Effector CD8-positive, alpha-beta T cell (primary cell): ENCODE measurements at places on chromosomes 16 and 17.

- no peak for DNase-seq
Measured at GRCh38 chr17:19369846-19370492, 7.4 kb upstream of the B9D1 start.

GRCh38 chr16:66510298-66510697 is 39.6 kb downstream of the TK2 start:
- no peak for DNase-seq

DNA sequence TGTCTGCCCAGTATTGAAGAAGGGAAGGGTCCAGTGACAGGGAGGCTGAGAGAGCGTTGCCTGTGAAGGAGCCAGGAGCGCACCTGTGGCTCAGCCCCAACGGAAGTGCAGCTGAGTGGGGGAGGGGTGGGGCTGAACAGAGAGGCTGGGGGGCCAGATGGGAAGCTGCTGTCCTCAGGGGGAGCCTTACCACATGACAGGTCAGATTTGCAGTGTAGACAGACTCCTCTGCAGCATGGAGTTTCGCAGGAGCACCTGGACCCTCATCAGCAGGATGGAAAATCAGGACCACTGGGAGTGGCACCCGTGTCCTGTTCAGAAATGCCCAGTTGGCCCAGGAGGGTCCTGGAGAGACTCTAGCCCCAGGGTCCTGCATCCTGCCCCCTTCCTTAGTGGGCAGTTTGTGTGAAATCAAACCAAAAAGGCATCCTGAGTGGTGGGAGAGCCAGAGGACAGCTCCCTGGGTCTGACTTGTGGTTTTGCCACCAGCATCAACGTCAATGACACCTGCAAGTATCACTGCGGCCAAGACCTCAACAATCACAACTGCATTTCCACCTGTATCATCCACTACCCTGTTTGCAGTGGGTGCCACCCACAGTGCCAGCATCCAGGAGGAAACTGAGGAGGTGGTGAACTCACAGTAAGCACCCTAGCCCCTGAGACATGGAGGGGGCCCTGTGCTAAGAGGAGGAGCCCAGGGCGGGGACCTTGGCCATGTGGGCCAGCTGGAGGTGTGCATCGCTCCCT is 7.8 kb downstream of the CD300A start:
- no peak for DNase-seq

- DNase-seq = no peak
Measured at GRCh38 chr17:40309031-40309948, at the start of gene RARA. Gene RARA (plus strand): TSS chr17:40309180. CDS start chr17:40331219, 22,039 bp downstream.

DNA sequence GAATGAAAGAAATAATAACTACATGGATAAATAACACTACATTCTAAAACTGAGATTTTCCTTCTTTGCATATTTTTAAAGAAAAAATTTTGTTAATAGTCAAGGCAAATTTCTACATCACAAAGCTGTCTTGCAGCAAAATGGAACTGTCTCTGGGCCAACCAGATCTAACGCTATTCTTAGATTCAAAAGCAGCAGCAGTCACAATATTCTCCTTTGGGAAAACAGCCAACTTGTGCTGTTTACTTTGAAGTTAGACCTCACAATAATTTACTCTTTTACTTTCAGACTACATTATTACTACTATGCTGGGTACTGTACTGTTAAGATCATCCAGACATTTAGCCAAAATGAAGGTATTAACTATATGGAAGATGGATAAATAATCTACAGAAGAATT is 189.1 kb downstream of the CEP112 start:
- no peak for DNase-seq

DNA sequence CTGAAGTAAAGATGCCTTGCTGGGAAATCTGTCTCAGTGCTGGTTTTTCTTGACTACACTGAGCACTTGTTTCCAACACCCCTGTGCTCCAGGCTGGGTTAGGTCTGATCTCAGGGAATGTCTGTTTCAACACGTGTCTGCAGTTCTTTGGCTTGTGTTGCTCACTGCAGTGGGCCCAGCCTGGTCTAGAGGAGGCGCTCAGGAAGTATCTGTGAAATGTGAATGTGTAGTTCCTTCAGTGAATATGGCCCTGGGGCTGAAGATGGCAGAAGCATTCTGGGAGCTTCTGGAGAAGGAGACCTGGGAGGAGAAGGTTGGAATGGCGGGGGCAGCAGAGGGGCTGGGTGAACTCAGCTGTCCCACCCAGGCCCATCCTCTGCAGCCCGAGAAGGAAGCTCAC is 8.1 kb upstream of the YPEL3 start:
- DNase-seq = no peak

DNA sequence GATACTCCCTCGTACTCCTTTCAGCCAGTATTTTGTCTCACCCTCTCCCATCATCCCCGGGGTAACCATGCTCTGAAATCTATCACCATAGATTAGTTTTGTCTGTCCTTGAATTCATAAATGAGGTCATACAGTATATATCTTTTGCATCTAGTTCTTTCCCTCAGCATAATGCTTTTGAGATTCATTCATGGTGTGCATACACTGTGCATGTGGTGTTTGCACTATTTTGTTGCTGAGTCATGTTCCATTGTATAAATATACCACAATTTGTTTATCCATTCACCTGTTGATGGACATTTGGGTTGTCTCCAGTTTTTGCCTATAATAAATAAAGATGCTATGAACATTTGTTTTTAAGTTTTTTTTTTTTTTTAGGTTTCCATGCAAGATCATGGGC is 34.2 kb upstream of the NLRP1 start:
- no peak for DNase-seq

- DNase-seq = peak; percentile 23
Measured at GRCh38 chr17:7560172-7561027, 1.3 kb upstream of the SENP3 start.

DNA sequence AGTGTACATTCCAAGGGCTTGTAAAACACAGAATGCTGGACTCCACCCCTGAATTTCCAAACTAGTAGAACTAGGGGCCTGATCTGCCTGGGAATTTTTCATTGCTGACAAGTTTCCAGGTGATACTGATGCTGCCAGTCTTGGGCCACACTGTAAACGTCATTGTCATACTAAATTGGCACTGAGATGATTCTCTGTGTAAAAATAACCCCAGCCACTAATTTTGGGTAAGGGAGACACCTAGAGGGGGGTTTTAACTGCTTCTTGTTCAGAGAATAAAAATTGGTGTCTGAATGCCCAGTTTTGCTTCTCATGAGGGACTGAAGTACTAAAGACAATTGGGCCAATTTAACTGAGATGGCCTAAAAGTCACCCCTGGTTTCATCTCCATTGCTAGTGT is 5.0 kb upstream of the CDH13 start:
- no peak for DNase-seq

DNA sequence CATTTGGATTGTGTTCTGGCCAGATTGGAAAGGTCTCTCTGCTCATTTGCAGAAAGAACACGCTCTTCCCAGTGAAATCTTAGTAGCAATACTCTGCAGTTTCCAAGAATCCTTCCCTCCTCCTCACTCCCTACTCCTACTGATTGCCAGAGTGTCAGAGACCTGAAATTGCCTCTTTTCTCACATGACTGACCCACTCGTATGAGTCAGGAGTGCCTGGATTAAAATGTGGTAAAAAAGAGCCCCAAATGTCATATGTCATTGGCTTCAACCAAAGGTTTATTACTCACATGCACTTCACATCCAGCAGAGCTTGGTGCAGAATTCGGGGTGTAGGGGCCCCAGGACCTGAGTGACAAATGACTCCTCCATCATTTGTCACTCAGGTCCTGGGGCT is 39.7 kb upstream of the IRX3 start:
- no peak for DNase-seq

GRCh38 chr16:49622084-49622390 is 233.9 kb downstream of the ZNF423 start:
- no peak for DNase-seq

GRCh38 chr17:67531291-67531690 is 154.2 kb downstream of the PITPNC1 start:
- DNase-seq = no peak

DNA sequence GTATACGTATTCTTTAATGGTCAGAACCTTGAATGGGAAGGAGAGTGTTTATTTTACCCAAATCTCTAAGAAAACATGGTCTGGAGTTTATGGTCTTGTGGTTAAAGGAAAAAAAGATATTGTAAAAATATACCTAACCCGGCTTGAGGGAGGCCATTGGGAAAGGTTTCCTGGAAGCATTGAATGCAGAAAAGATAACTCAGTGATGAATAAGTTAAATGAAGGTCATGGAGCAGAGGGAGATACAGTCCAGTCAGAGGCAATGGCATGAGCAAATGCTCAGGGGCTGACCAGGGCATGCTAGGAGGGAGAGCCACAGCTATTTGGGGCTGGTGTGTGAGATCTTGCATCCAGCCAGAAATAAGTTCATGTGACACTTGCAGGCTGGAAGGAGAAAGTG is 430.4 kb upstream of the CDH5 start:
- no peak for DNase-seq

DNA sequence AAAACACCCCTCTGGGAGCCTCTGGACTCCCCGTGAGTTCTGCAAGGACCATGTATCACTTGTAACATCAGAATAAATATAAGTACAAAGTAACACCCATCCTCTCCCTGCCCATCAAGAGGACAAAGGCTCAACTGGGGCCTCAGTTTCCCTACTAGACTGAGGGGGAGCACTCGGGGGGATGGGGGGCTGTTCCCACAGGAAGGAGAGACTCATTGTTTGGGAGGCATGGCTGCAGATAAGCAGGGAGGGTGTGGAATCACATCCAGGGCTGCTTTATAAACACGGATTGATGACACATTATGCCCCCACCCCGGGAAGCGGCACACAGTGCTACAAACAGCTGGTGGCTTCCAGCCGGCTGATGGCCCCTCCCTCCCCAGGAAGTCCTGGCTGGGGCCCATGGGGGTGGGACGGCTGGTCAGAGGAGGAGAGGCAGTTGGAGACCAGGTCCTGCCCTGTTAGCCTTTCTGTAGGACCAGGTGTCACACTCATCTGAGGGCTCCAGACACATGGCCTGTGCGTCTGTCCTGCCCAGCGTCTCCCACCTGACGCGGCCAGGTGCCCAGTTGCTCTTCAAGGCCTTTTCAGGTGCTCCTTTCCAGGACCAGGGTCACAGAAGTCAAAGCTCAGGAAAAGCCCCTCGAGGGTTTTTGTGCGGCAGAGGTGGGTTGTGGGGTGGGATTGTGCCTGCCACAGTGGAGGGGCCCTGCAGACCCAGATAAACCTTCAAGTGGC is 1.3 kb upstream of the MPG start:
- DNase-seq = no peak

DNA sequence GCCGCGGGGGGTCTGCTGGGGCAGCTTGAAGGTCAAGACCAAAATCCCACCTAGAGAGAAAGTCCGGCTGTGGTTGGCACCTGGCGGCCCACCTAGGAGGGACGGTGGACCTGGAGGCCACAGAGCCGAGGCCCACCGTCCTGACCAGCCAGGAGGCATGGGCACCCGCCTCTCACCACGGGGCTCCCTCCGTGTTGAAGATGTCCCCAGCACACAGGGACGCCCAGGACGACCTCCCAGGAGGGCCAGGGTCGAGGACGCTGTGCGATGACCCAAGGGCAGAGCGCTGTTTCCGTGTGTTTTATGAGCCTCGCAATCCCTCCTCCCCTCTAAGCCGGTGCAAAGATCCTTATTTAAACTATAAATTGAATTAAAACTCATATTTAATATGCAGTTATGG is 131.2 kb downstream of the C16orf95 start:
- no peak for DNase-seq

GRCh38 chr17:30091771-30092170 is 24.8 kb upstream of the NSRP1 start:
- no peak for DNase-seq

GRCh38 chr16:55367866-55368603 is 44.0 kb downstream of the IRX6 start:
- no peak for DNase-seq

- DNase-seq = no peak
Measured at GRCh38 chr16:73142053-73142854, 94.3 kb upstream of the ZFHX3 start.

- DNase-seq = no peak
Measured at GRCh38 chr16:20696618-20697017, 862 bp downstream of the ACSM1 start.

- DNase-seq = no peak
Measured at GRCh38 chr17:61284174-61284573, 115.5 kb upstream of the TBX2 start.

DNA sequence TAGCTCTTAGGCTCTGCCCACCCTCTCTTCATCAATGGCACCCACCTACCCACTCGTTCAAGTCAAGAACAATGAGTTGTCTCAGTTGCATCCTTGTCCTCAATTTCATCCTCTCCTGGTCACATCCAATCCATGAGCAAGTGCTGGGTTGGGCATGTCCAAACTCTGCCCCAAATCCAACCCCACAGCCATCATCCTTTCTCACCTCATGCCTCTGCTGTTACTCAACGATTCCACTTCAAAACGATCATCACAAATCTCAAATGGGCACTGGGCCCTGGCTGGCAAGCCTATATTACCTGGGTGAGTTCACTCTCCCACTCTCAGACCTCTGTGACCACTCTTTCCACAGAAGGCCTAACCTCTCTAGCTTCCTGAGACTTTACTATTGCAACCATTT is 12.0 kb upstream of the TEX2 start:
- no peak for DNase-seq

GRCh38 chr16:3364774-3365427 is 9.2 kb downstream of the OR2C1 start:
- peak; percentile 77 for DNase-seq

DNA sequence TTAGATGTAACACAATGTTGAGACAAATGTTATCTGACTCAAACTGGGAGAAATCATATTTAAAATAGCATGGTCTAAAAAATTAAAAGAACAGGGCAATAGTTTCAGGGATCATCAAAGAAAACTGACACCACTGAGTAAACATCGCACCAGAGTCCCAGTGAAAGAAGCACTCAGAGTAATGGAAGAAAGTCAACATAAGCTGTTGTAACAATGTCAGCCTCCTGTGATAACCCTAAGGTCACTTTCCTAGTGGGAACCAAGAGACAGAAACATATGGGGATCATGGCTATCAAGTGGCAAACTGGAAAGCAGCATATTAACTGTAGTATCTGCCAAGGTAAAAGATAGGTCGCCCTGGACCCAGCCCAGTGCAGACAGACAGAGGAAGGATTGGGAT is 160.8 kb downstream of the CA10 start:
- no peak for DNase-seq

DNA sequence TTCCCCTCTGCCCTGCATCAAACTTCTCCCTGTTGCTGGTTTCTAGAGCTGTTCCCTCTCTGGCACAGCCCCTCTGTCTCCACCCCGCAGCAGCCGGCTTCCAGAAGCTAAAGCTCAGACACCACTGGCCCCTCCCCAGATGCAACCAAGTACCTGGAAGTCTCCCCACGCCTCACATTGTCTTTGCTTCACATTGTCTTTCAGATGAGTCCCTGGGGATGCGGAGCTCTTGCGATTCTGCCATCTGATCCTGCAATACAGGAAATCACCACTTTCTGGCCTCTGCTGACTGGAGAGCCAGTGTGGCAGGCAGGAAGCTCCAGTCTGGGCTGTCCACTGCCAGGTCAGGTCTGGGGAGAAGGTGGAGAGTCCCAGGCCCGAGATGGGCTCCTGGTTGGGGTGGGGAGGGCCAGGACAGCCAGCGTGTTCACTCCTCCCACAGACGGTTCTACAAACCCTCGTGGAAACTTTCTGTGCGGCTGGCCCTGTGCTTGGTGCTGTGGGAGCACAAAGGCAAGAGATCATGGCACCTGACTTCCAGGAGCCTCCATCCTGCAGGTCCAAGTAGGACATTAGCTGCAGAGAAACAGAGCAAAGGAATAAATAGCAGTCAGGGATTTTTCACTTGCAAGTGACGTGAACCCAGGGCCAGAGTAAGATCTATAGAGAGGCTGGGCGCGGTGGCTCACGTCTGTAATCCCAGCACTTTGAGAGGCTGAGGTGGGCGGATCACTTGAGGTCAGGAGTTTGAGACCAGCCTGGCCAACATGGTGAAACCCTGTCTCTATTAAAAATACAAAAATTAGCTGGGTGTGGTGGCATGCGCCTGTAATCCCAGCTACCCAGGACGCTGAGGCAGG is 47.9 kb upstream of the MAP3K14 start:
- no peak for DNase-seq
